Foreskin melanocyte (primary cell): ENCODE measurements at places on chromosomes 12 and 14.
A peak's percentile ranks its signal among the peaks of the same experiment; 100 is the strongest.

- DNase-seq, result no peak
Observed at GRCh38 chr12:43281563-43281962, 270.4 kb downstream of the ADAMTS20 start.

DNA sequence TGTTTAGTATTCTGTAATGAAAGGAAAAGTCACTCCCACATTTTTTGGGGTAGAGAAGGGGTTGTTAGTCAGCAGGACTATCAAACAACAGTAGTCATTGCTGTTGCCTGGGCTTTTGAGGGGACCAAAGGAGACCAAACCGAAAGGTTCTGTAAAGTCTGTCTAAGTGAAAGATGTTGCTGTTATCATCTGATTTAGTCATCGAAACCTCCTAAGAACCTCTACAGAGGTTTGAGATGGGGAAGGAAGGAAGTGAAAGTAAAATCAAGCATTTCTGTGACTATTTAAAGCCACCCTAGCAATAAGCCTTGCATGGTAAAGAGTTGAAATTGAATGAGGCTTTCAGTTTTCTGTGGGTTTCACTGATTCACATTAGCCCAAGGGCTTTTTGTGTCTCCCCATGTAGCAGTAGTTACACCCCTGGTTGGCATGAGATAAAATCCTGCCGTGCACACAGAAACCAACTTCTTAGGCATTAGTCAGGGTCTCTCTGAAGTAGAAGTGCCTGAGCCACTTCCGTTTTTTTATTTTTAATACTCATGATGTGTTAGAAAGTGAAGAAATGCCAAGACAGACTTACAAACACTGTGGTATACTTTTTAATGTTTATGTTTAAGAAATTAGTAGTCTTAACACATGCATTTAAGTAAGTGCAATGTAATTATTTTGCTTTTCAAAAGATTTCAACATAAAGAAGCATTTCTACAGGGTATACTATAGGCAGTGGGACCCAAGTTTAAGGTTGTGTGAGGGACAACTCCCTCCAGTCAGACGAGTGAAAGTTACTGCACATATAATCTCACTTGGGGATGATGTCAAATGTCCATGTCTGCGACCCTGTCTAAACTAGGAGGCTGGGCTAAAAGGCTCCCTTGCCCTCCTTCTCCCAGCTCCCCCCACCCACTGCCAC is 50.4 kb downstream of the DYRK2 start:
- peak; percentile 97 for DNase-seq

- DNase-seq, result no peak
Observed at GRCh38 chr14:91363776-91364523, 53.7 kb downstream of the CCDC88C start.

GRCh38 chr12:15728118-15728598 is 61.0 kb downstream of the EPS8 start:
- peak; percentile 81 for DNase-seq

- DNase-seq, result no peak
Observed at GRCh38 chr12:89566615-89567014, 40.8 kb upstream of the POC1B start.

DNA sequence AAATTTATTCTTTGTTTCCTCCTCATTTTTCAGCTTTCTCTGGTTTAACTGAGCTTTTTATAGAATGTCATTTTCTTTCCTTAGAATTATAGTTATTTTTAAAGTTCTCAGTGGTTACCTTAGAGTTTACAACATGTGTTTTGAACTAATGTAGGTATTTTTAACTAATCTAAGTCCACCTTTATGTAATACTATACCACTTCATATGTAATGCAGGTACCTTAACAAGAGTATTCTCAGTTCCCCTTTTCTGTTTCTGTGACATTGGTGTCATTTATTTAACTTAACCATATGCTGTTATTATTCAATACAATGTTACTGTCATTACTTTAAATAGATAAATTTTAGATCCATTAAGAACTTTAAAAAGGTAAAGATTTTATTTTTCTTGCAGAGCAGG is 30.3 kb upstream of the KCNC2 start:
- DNase-seq, result no peak

DNA sequence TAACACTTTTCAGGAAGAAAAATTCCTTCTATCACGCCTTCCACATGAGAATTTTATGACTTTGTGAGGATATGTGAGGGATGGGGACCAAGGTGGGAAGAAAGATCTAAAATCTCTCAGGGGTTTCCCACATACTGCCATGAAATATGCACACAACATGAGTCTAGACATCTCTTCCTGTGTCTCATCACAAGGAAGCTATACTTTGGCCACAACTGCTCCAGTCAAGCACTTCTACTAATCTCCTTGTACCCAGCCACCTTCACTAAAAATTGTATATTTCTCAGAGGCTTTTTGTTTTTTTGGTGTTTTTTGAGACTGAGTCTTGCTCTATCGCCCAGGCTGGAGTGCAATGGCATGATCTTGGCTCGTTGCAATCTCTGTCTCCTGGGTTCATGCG is 3.2 kb downstream of the OSBPL8 start:
- no peak for DNase-seq

- no peak for DNase-seq
Observed at GRCh38 chr12:102468261-102468915, 12.0 kb downstream of the IGF1 start.
